Astrocyte (in vitro differentiated cells and primary cell): ENCODE measurements at places on chromosomes 7 and 10. TPM values are rescaled to one million over a fixed set of nuclear protein-coding genes. Genes with fewer than 3 reads are reported as not detected.

DNA sequence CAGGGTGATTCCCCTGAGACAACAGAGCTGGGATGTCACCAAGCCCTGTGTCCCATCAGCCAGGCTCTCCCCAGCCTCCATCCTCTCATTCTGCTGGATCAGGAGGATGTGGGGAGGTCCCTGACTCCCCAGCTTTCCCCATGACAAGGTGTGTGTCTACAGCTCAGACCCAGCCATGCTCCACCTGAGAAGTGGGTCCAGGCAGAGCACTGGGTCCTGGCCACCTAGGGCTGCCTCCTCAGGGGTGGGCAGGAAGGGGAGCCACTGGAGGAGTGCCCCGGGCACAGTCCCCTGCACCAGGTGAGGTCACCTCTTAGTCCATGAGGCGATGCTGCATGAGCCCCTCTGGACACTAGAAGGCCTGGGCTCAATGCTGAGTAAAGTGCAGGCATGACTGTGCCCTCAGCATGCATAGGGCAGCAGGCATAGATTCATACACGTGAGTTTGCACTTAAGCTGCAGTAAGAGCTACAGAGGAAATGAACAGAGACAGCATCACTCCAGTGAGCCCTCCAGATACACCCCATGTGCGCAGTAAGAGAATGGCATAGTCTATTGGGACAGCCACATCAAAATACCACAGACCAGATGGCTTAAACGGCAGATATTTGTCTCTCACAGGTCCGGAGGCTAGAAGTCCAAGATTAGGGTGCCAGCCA lies 48.3 kb downstream of the ALOX5 start:
- no peaks in the 10 kb centered on the region for H3K36me3 ChIP-seq
- H3K27ac ChIP-seq = no peak overlapping the region
- DNase-seq = no peak
- no peak overlapping the region for H3K4me3 ChIP-seq

DNA sequence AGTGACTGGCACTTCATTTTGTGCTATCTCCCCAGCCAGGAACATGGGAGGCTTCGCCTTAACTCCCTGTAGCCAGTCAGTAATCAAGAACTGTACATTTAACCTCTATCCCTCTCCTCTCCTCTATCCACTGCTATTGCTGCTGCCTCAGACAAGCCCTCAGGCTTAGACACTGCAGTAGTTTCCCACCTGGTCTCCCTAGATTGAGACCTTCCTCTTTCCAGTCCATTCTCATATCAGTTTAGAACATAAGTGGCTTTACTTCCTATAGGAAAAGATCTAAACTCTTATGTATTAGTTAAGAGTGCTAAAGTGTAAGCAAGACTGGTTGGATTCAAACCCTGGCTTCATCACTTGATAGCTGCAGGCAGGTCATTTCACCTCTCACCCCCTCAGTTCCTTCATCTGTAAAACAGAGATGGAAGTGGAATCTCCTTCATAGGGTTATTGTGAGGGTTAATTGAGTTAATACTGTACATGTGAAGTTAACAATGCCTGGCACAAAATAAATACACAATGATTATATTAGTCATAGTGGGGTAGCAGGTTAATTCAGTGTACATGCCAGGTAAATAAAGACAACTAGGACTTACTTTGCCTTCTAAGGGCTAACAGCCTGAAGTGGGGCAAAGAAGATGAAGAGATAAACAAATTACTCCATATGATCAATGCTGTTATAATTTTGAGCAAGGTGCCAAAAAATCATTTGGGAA lies 76.1 kb downstream of the ZNF277 start:
- no peak overlapping the region for H3K4me3 ChIP-seq
- no peak overlapping the region for H3K27ac ChIP-seq
- H3K27me3 ChIP-seq = no peaks in the 10 kb centered on the region
- no peaks in the 10 kb centered on the region for H3K4me1 ChIP-seq
- no peak for DNase-seq
- no peaks in the 10 kb centered on the region for H3K36me3 ChIP-seq

DNA sequence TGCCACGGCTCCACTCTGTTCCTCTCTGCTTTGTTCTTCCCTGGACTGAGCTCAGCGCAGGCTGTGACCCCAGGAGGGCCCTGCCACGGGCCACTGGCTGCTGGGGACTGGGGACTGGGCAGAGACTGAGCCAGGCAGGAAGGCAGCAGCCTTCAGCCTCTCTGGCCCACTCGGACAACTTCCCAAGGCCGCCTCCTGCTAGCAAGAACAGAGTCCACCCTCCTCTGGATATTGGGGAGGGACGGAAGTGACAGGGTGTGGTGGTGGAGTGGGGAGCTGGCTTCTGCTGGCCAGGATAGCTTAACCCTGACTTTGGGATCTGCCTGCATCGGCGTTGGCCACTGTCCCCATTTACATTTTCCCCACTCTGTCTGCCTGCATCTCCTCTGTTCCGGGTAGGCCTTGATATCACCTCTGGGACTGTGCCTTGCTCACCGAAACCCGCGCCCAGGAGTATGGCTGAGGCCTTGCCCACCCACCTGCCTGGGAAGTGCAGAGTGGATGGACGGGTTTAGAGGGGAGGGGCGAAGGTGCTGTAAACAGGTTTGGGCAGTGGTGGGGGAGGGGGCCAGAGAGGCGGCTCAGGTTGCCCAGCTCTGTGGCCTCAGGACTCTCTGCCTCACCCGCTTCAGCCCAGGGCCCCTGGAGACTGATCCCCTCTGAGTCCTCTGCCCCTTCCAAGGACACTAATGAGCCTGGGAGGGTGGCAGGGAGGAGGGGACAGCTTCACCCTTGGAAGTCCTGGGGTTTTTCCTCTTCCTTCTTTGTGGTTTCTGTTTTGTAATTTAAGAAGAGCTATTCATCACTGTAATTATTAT lies 1.2 kb downstream of the CLDN4 start:
- H3K27me3 ChIP-seq = no peaks in the 10 kb centered on the region
- no peak overlapping the region for H3K27ac ChIP-seq
- H3K36me3 ChIP-seq = no peaks in the 10 kb centered on the region
- no peak overlapping the region for H3K4me3 ChIP-seq
- H3K4me1 ChIP-seq = peaks cover 12% of the 10 kb centered on the region

GRCh38 chr7:98126311-98127142 lies 19.9 kb downstream of the LMTK2 start:
- no peak overlapping the region for H3K4me3 ChIP-seq
- peaks cover 6% of the 10 kb centered on the region for H3K4me1 ChIP-seq
- DNase-seq = no peak
- no peak overlapping the region for H3K27ac ChIP-seq
- no peaks in the 10 kb centered on the region for H3K36me3 ChIP-seq
- H3K27me3 ChIP-seq = no peaks in the 10 kb centered on the region

DNA sequence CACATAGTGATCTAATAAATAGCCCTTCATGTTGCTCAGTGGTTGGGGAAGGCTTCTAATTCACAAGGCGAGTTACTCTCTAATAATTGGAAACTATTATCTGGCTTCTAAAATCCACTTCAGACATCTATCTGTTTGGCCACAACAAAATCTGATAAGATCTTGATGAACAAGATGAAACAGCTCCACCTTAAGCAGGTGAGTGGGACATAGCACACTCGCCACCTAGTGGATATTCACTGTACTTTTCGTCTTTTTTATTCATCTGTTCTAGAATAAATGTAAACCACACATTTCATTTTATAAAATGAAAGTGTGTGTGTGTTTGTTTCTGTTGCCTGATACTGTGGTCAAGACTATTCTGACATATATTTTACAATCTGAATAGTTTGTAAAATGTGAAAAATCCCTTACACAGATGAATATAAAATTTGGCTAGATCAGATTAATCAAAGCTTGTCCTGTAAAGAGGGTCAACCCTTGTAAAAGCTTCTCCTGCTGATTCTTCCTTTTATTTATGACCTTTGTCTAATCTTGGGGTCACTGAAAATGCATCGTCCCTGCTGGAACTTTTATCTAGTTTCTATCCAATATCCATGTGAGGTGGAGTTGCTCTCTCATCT lies 26.5 kb upstream of the CNTNAP2 start:
- H3K4me1 ChIP-seq = no peaks in the 10 kb centered on the region
- no peak overlapping the region for H3K27ac ChIP-seq
- DNase-seq = no peak
- H3K4me3 ChIP-seq = no peak overlapping the region

DNA sequence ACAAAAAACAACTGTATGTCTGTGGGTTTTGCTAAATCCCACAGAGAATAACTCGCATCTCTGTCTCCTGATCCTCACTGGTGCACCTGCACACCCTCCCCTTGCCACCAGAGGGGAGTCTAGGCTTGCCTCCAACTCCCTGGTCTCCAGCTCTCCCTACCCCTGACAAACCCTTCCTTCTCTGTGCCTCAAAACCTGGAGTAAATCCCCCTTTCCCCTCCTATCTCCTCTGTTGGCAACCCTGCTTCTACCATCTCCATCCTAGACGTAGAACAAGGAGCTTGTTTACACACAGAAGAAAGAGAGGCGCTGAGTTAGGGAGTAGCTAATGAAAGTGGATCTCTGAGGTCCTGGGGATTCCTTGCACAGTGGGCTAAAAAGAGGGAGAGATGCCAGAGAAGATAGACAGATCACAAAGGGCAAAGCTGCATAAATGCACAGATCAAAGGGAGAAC lies 6.0 kb downstream of the MBLAC1 start:
- H3K27ac ChIP-seq = no peak overlapping the region
- peaks cover 2% of the 10 kb centered on the region for H3K27me3 ChIP-seq
- peaks cover 12% of the 10 kb centered on the region for H3K4me1 ChIP-seq
- H3K36me3 ChIP-seq = no peaks in the 10 kb centered on the region

- DNase-seq = peak; percentile 59
- H3K27me3 ChIP-seq = no peaks in the 10 kb centered on the region
- H3K27ac ChIP-seq = peak overlapping the region; percentile 35
- no peak overlapping the region for H3K4me3 ChIP-seq
- no peaks in the 10 kb centered on the region for H3K36me3 ChIP-seq
- no peaks in the 10 kb centered on the region for H3K4me1 ChIP-seq
Observed at GRCh38 chr7:83178796-83179195, 16.1 kb upstream of the PCLO start.

GRCh38 chr10:121681997-121682687 lies 83.9 kb upstream of the FGFR2 start:
- DNase-seq = no peak
- H3K27ac ChIP-seq = no peak overlapping the region
- H3K27me3 ChIP-seq = peaks cover 6% of the 10 kb centered on the region
- no peaks in the 10 kb centered on the region for H3K4me1 ChIP-seq
- H3K4me3 ChIP-seq = no peak overlapping the region

DNA sequence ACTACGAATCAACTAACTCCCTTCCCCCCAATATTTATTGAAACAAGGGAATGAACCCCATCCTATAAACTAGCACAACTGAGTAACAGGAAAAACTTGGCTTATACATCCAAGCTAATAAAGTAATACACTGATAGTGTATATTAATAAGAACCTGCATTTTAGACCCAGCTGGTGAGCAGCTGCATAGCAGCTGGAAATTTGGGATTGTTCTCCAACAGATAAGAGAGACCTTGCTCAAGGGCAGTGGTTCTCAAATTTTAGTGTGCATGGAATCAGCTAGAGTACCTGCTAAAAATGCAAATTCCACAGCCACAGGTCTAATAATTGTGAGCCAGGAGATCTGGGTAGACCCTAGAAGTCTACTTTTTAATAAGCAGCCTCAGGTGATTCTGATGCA lies 384.7 kb upstream of the HPS1 start:
- H3K27me3 ChIP-seq = no peaks in the 10 kb centered on the region
- no peak for DNase-seq
- H3K4me1 ChIP-seq = no peaks in the 10 kb centered on the region

DNA sequence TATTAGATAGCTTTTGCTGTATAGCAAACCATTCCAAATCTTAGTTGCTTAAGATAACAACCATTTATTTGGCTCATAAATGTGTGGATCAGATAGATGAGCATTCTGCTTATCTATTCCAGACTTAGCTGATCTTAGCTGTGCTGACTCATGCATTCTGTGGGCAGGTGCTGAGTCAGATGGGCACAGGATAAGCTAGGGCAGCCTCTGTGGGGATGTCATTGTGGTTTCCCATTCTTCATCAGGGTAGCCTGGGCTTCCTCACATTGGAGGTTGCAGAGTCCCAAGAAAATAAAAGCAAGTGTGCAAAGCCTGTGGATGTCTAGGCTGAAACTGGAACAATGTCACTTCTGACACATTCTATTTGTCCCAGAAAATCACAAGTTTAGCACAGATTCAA lies 917.0 kb downstream of the TYW1 start:
- H3K27me3 ChIP-seq = no peaks in the 10 kb centered on the region
- H3K4me3 ChIP-seq = no peak overlapping the region
- peaks cover 2% of the 10 kb centered on the region for H3K4me1 ChIP-seq

The HOXA13 gene
- total RNA-seq = not detected in 2 replicates

The PDGFA gene
- total RNA-seq = 47.1 and 52.9 TPM in 2 replicates

The ACTR3C gene
- 0.25 TPM in 1 of 2 replicates, not detected in the other for total RNA-seq

The IL2RA gene
- total RNA-seq = not detected in 2 replicates

The FAM221A gene
- 2.5 and 3.0 TPM in 2 replicates for total RNA-seq
